ENCODE measurements at places on chromosomes 12 and 14. TPM values are rescaled to one million over a fixed set of nuclear protein-coding genes. Genes with fewer than 3 reads are reported as not detected.

Gene YEATS4
- 12.5 TPM for total RNA-seq

Gene NRDE2
- 38.0 TPM for total RNA-seq

Gene MYF5
- not detected for total RNA-seq

Gene G2E3
- total RNA-seq = 20.8 TPM

Gene SCNN1A
- total RNA-seq = 63.8 TPM

Gene SPIC
- total RNA-seq = not detected

Gene PLEKHD1
- total RNA-seq = 0.10 TPM

Gene CD163L1
- 1.1 TPM for total RNA-seq

Gene NKX2-1
- not detected for total RNA-seq
